ENCODE measurements at places on chromosomes 5 and 9.

GRCh38 chr9:94697972-94698581 is 28.4 kb upstream of the AOPEP start:
- peak; percentile 11 for DNase-seq

DNA sequence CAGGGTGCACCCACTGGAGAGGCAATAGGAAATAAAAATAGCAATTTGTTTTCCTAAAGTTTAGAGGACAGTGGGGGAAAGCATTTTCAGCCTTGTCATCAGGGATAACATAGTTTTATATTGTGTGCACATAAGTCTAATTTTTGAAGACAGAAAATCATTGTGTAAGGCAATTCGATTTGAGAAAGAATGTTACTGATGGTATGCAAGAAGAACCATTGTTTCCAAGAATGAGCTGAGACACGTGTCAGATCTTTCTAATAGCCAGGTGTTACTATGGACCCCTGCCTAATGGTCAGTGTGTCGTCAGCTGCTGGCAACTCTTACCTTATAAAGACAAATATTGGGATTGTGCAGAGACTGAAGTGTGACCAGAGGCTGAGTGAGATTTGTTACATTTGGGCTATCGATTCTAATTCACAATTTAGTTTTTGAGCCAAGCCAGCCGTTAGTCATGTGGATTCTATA is 67.1 kb upstream of the PPP2R2B start:
- no peak for DNase-seq

- DNase-seq = peak; percentile 73
These were observed 79.2 kb upstream of the IL7R start for GRCh38 chr5:35777358-35778087.

DNA sequence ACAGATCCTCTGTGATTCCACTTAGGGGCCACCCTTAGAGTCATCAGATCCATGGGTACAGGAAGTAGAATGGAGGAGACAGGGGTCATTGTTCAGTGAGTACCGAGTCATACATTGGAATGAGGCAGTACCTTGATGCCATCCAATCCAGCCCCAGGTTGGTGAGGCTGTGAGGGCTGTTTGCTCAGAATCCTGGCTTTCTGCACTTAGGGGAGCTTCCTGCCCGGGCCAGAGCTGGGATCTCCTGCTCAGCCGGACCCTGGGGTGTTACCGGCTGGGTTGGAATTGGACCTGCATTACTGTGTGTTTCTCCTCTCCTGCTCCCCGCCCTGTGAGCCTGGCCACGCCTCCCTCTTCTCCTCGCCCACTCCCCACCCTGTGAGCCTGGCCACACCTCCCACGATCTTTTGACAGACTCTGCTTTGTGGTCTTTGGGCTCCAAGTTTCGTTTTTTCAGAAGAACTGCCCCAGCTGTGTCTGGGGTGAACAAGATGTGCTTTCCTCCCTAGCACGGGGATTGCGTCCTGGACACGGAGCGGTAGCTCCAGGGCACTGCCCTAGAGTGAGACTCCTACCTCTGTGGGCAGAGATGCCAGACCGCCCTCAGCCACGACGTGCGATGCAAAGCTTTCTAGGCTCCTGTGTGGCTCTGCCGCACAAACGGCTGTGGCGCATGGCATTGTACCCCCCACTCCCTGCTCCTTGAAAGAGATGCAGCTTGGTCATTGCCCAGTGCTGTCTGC is 15.4 kb downstream of the TRAF2 start:
- DNase-seq = peak; percentile 12

DNA sequence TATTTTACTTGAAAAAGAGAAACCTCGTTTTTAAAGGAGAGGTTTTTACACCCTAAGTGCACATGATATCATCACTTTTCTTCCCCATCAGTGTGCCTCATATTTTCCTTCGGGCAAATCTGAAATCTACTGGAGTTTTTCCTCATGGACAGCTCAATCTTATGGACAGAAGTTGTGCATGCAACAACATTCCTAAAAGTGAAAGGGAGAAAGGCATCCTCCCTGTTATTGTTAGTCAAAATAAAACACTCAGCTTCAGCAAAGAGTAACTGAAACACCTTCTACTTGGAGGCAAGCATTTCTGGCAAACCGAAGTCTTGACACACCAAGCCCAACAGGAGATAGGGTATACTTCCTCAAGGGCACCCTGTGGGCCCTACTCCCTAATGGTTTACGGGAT is 217.9 kb downstream of the BNC2 start:
- DNase-seq = no peak

DNA sequence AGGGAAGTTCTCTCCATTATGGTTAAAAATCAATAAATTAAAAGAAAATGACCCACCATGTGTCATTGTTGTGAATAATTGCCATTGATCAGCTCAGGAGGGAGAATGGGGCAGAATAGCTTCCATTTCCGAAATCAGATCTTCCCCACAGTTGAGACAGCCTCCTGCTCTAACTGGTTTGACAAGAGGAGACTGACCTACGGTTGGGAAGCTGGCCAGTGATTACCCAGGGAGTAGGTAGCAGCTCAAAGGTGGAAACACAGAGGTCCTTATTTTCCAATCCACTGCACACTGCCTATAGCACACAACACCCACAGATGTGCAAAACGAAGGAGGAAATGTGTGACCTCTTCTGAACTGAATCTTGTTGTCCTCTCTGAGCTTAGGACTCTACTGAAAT is 69.0 kb upstream of the DAPK1 start:
- no peak for DNase-seq

- DNase-seq = no peak
These were observed 11.9 kb upstream of the PGGT1B start for GRCh38 chr5:115274584-115274983.

DNA sequence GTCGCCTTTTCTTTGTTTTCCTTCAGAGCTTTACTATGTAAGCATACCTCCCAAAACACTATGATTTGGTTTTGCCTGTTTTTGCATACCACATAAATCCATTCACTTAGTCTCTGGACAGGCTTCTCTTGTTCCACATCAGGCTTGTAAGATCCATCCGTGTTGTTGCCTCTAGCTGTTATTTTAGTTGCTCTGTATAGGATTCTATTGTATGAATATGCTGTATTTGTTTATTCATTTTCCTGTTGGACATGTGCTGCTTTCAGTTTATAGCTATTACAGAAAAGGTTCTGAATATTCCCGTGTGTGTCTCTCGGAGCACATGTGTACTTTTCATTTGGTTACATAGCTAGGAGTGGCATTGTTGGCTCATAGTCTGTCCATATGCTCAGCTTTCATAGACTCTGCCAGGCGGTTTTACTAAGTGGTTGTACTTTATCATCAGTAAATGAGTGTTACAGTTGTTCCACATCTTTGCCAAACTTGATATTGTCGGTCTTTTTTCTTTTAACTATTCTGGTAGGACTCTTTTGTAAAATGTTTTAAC is 41.8 kb downstream of the NUP214 start:
- no peak for DNase-seq

GRCh38 chr9:13158986-13159385 is 120.5 kb downstream of the MPDZ start:
- DNase-seq = no peak

- DNase-seq = no peak
These were observed 115.8 kb downstream of the RXRA start for GRCh38 chr9:134442085-134442474.

GRCh38 chr5:78399116-78399515 is 38.7 kb downstream of the SCAMP1 start:
- no peak for DNase-seq

DNA sequence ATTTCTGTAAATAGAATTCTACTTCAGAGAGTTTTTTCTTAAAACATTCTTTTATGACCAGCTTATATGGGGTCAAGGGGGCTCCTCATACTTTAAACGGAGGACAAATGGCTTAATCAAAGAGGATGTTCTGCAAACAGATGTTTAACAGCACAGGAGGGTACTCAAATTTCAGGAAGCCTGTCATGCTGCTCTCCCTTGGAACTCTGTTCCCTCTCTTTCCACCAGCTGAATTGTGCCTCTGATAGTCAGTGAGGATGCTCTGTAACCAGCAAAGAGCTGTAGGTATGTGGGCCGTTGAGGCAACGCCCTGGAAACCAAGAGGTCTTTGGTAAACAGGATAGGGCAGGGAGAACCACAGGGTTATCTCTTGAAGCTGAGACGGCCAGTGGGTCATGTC is 161.1 kb downstream of the C5orf15 start:
- no peak for DNase-seq

GRCh38 chr9:15248081-15248480 is 58.9 kb downstream of the TTC39B start:
- no peak for DNase-seq

GRCh38 chr9:127183814-127184582 is 61.6 kb upstream of the ANGPTL2 start:
- no peak for DNase-seq

GRCh38 chr5:163645421-163646416 is 140.3 kb downstream of the MAT2B start:
- no peak for DNase-seq

DNA sequence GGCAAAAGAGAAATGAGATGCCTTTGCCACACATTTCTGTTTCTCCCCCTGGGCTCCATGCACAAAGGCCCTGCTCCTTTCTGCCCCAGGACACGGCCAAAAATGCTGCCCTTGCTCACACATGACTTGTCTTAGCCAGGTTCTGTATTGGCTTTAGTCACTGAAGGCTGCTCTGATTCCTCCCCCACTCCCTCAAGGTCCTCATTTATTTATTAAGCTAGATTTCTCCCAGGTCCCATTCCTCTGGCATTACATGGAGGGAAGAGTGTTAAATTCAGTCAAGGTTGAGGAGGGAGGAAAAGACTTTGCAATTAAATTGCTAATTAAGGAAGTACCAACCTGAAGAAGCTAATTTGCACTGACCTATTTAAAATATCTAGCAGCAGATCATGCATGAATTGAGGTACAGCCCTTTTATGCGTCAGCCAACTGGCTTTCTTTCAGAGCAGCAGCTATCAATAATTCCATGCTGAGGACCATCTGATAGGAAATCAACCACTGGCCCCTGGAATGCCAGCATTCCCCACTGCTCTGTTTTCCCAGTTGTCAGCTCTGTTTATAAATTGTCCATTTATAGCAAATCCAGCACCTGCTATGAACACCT is 81.2 kb upstream of the MAP3K1 start:
- DNase-seq = no peak

- DNase-seq = no peak
These were observed 14.8 kb downstream of the PPP3R2 start for GRCh38 chr9:101579711-101580545.

DNA sequence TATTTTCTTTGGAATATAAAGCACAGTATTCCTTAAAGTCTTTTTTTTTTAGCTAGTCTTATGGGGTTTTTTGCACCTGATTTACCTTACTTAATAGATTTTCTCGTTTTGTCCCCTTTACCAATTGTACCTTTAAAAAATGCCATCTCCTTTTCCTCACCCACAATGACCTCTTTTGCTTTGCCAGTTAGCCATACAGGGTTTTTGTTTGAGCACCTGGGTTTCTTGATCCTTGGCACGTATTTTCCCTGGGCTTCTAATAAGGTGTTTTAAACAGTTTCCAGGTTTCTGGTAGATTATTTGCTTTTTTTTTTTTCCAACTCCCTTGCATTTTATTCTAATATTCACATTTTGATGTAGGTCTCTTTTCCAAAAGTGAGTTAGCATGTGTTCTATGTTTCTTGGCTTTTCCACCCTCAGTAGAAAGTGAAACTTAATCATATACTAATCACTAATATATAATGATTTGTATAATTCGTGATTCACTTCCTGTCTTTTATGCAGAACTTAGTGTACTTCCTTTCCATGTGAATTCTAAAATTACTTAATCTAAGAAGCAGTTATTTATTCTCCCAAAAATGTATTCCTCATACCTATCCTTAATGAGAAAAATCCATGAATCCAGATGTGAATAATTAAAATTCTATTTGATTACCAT is 673.9 kb upstream of the RGMB start:
- DNase-seq = no peak

DNA sequence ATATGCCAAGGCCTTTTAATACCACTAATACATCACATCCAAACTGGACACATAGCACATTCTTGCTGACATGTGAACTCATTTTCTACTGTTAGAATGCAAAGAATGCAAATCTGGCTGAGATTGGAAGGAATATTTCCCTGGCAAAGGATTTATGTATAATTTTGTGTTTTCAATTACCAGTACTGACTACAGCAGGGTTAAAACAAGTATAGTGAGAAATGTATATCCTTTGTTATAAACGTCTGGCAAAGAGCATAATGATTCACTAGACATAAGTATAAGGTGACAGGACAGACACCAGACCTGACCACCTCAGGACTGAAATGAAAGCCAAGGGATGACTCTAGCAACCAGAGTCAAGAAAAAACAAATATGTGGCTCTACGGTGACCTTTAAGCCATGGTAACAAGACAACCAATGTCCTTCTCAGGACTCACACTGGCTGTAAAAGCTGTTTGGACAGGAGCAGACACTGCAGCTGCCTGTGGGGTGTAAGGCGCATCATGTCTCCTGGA is 95.0 kb downstream of the MRPS27 start:
- peak; percentile 74 for DNase-seq

GRCh38 chr9:81669866-81670265 is 19.5 kb downstream of the TLE1 start:
- DNase-seq = no peak

DNA sequence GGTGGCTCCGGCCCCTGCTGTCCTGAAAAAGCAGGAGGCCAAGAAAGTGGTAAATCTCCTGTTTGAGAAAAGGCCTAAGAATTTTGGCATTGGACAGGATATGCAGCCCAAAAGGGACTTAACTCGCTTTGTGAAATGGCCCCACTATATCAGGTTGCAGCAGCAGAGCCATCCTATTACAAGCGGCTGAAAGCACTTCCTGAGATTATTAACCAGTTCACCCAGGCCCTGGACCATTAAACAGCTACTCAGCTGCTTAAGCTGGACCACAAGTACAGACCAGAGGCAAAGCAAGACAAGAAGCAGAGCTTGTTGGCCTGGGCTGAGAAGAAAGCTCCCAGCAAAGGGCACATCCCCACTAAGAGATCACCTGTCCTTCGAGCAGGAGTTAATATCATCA is 89.7 kb downstream of the MLLT3 start:
- no peak for DNase-seq

- no peak for DNase-seq
These were observed 173.4 kb upstream of the CDH12 start for GRCh38 chr5:23026252-23027170.

GRCh38 chr5:131297886-131298285 is 34.0 kb downstream of the CDC42SE2 start:
- no peak for DNase-seq

GRCh38 chr9:79798450-79798849 is 226.7 kb downstream of the TLE4 start:
- DNase-seq = no peak

DNA sequence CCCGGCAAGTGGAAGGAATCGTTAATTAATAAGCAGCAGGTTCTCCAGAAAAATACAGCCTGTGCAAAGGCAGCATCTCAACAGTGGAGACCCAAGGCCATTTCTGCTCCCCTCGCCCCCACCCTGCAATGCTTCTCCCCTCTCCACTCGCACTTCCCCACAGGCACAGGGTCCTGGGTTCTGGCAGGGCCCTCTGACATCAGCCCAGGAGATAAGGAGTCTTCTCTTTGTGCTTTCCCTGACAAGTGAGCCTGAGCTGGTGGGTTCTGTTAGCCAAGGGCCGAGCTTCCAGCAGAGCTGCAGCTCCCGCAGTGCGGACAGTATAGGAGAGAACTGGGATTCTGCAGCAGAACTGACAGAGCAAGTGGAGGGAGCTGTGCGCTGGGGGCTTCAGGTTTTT is 257.5 kb downstream of the NSG2 start:
- no peak for DNase-seq
